ENCODE measurements at places on chromosomes 1 and 21. TPM values are rescaled to one million over a fixed set of nuclear protein-coding genes. Genes with fewer than 3 reads are reported as not detected.

- no peak for DNase-seq
Measured at GRCh38 chr1:7587773-7588456, 183.2 kb upstream of the VAMP3 start.

DNA sequence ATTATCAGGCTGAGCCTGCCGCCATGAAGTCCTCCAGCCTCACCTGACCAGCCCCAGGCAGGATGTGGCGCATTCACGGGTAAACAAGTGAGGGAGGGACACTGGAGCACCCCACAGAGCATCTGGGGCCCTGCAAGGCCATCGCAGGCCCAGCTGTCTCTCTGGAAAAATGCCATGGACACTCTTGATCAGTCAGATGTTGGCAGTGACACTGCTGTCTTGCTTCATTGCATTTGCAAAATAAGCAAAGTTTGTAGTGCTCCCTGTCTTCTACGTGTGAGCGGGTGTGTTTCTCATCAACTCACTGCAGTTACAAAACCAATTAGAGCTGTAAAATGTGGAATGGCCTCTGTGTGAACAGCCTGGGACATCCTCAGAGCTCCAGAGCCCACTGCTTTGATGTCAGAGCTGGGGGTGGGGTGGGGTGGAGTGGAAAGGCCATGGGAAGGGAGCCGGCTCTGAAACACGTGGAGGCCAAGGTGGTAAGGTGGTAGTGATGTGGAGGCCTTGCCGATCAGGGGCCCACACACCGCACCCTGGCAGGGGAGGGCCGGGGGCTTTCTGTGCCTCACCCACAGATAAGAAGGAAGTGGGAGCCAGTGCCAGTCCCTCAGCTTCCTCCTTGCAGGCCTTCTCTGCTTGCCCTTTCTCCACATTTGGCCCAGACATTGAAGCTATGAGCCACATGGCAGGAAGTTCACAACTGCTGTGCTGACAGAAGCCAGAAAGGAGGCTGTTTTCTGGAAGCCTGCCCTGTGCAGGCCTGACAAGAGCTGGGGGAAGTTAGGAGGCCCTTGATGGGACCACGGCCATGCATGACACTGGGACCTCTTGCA, 254.9 kb downstream of the RHOU start:
- no peak for DNase-seq

DNA sequence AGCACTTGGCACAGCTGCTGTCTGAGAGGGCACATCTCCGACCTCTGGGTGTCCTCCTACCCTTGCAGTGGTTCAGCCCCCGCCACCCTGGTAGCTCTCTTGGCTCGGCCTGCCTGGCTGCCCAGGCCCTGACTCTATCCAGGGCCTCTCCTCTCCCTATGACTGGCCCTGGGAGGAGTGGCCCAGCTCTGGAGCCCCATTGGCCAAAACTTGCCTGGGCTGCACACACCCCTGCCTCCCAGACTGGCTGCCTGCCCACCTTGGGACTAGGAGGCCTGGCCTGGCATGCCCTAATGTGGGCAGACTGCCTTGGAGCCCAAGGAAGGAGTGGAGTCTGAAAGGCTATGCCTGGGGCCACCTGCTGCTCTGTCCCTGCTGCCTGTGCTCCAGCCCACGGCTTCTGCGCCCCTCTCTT, 33.6 kb downstream of the ACOT11 start:
- DNase-seq = no peak

Gene TDRD10
- not detected for total RNA-seq

- no peak for DNase-seq
Measured at GRCh38 chr1:158191299-158191698, 10.6 kb downstream of the CD1D start.

Gene KRTAP19-1
- total RNA-seq = not detected

Gene LRRC71
- not detected for total RNA-seq

Gene FNDC5
- not detected for total RNA-seq

DNA sequence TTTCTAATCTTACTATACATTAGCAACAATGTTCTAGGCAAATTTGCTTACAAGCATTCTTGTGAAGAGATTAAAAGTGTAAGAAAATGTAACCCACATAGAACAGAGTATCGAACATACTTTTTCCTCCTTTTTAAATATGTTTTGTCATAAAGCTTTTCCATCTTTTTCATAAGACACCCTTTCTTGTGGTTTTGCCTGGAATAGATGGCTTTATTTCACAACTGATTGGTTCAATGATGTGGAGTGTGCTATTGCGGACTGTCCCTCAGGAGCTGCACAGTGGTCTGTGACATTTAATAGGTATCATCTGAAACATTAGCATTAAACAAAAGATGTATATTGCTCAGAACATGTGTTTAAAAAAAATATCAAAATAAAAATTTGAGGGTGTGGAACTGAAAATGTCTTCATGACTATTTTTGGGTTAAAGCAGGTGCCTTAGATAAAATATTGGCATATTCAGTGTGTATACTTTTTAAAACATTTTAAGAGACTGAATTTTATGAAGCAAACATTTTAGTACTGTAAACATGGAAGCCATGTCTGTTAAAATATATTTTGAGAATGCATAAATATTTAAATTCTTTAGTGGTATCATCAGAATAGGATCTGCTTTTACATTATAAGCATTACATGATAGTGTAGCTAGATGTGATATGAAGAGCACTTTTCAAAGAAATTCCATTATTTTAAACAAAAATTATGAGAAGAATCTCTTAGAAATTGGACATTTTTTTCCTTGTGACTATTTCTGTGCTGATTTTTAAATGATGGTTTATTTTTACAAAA, 48.3 kb upstream of the C1orf146 start:
- no peak for DNase-seq

GRCh38 chr21:32844653-32845436, 73.3 kb upstream of the PAXBP1 start:
- DNase-seq = no peak

Gene FAM167B
- total RNA-seq = 0.68 TPM

Gene CA6
- total RNA-seq = 0.17 TPM

DNA sequence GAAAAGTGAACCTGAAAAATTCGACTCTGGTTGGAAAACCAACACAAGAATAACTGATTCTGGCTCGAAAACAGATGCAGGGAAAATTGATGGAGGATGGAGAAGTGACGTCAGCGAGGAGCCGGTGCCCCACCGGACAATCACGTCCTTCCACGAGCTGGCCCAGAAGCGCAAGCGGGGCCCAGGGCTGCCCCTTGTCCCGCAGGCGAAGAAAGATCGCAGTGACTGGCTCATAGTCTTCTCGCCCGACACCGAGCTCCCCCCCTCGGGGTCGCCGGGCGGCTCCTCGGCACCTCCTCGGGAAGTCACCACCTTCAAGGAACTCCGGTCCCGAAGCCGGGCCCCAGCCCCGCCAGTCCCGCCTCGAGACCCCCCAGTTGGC, 1.9 kb downstream of the RUSC1 start:
- DNase-seq = peak; percentile 31

GRCh38 chr1:38721816-38722215, 137.8 kb downstream of the RRAGC start:
- no peak for DNase-seq

- no peak for DNase-seq
Measured at GRCh38 chr1:236953151-236953700, 51.0 kb downstream of the MT1HL1 start.

DNA sequence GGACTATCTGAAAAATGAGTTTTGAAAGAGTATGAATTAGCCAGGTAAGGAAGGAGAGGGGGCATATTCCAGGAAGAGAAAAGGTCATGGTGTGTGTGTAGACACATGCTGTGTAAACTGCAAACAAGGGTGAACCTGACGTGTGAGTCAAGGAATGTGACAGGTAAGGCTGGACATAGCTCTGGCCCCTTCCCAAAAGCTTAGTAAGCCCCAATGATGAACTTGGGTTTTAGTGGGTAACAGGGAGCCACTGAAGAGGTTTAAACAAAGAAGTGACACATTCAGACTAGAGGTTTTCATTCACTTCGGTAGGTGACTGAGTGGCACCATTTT, 36.7 kb downstream of the EGLN1 start:
- DNase-seq = no peak

DNA sequence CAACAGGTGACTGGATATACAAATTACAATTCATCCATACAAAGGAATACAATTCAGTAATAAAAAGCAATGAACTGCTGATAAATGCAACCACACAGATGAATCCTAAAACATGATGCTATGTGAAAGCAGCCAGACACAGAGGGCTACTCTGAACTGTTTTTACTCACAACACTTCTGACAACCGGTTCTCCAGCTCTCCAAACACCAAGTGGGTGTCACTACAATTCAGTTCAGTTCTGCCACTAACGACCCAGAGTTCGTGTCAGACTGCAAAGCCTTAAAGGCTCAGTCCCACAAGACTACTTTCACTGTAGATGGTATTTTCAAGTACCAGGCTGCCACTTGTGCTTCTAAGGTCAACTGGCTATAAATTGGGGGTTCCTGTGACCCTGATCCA, 119.4 kb downstream of the SLC16A1 start:
- DNase-seq = no peak

- DNase-seq = no peak
Measured at GRCh38 chr1:231442735-231443134, 20.6 kb upstream of the EGLN1 start.

Gene CLDN17
- total RNA-seq = not detected

GRCh38 chr1:230270559-230271281, 155.4 kb downstream of the PGBD5 start:
- peak; percentile 51 for DNase-seq

- peak; percentile 28 for DNase-seq
Measured at GRCh38 chr1:62687421-62687902, 724 bp downstream of the DOCK7 start.

DNA sequence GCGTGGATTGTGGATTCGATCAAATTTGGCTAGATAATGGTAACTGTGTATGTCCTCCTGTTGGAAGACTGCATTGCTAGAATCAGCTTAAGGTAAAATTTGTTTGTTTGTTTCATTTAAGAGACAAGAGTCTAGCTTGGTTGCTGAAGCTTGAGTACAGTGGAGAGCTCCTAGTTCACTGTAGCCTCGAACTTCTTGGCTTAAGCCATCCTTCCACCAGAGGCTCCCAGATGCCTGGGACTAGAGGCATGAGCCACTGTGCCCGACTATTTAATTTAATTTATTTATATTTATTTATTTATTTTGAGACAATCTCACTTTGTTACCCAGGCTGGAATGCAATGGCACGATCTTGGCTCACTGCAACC, 1.5 kb downstream of the PHACTR4 start:
- DNase-seq = no peak

- DNase-seq = no peak
Measured at GRCh38 chr1:147550302-147550937, 9.1 kb downstream of the BCL9 start.

Gene S100A7
- total RNA-seq = not detected

GRCh38 chr1:117171900-117172511, 38.7 kb downstream of the VTCN1 start:
- DNase-seq = no peak

- DNase-seq = peak; percentile 45
Measured at GRCh38 chr1:172380441-172381244, 39.8 kb upstream of the C1orf105 start.

GRCh38 chr1:59903141-59903754, 23.3 kb downstream of the CYP2J2 start:
- DNase-seq = peak; percentile 23

DNA sequence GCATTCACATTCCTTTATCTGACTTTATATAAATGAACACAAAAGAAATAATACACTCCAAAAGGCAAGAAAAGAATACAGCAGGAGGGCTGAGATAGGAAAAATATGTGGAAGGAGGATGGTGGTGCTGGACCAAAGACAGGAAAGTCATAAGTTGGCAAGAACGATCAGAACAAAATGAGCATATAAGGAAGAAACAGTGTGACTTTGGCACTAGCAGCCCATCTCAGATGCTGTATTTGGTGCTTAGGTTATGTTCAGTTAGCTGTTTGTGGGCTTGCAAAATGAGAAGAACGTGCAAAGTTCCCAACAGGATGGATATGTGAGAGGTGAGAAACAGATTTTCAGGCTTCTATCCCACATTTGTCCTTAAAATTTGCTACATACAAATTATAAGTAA, 719.8 kb upstream of the ADGRL4 start:
- no peak for DNase-seq

GRCh38 chr1:242890192-242890741, 364.8 kb downstream of the CEP170 start:
- DNase-seq = peak; percentile 11

GRCh38 chr1:178578541-178578940, 65.6 kb downstream of the TEX35 start:
- DNase-seq = no peak

DNA sequence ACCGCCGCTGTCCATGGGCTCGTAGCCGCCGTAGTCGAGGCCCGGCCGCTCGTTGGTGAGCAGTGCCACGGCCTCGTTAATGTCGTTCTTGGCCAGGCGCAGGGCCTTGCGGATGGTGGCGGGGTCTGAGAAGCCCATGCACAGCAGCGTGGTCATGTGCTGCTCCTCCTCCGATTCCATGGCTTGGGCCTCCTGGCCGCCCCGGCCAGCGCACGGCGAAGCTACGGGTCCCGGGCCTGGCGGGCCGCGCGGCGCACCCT, 300 bp downstream of the USP24 start:
- no peak for DNase-seq

DNA sequence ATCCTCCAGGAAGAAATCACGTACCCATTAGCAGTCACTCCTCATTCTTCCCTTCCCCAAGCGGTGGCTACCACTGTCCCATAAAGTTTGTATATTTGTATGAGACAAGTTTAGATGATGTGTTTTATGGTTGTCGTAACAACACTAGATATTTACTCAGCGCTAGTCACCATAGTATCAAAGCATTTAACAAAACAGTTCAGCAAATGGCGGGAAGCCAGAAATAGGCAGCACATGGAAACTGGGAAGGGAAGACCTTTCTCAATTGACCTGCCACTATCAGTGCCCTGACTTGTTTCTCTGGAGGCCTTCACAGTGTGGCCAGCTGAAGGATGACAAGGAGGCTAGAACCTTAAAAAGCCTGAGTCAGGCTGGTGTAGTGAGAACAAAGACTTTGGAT, 31.1 kb downstream of the CNST start:
- DNase-seq = no peak

Gene CD1E
- total RNA-seq = not detected

- peak; percentile 30 for DNase-seq
Measured at GRCh38 chr1:224170748-224171478, 12.1 kb upstream of the DEGS1 start.

GRCh38 chr21:21019681-21020080, 21.5 kb downstream of the NCAM2 start:
- DNase-seq = no peak

Gene TFAP2E
- total RNA-seq = 0.76 TPM

Gene SELP
- 0.97 TPM for total RNA-seq

DNA sequence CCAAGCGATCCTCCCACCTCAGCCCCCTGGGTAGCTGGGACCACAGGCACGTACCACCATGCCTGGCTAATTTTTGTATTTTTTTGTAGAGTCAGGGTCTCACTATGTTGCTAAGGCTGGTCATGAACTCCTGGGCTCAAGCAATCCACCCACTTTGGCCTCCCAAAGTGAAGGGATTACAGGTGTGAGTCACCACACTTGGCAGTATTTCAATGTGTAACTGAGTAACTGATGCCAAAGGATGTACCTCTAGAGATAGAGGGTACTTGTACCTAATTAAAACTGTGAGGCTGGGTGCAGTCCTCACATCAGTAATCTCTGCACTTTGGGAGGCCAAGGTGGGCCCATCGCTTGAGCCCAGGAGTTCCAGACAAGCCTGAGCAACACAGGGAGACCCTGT, 258.7 kb upstream of the DMRTA2 start:
- DNase-seq = no peak

Data from activated CD4-positive, alpha-beta memory T cell treated with anti-CD3 and anti-CD28 coated beads for 36 hours (primary cell).